ENCODE measurements at places on chromosomes 4 and X.
A peak's percentile ranks its signal among the peaks of the same experiment; 100 is the strongest.

DNA sequence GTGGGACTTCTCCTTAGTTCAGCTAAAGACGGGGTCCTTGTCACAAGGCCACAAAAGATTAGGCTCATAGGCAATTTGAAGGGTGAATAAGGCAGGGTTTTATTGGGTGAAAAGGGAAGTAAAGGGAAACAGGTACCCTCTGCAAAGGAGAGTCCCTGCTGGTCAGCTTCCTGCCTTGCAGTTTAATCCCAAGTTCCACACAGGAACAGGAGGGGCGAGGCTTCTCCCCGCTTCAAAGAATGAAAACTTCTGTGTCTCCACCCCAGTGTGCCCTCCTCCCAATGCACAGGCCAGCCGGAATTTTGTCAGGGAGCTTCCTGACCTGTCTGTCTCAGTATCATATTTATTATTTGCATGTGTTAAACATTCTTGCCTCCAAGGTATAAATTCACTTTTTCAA, 37.1 kb downstream of the ITM2A start:
- DNase-seq = no peak

DNA sequence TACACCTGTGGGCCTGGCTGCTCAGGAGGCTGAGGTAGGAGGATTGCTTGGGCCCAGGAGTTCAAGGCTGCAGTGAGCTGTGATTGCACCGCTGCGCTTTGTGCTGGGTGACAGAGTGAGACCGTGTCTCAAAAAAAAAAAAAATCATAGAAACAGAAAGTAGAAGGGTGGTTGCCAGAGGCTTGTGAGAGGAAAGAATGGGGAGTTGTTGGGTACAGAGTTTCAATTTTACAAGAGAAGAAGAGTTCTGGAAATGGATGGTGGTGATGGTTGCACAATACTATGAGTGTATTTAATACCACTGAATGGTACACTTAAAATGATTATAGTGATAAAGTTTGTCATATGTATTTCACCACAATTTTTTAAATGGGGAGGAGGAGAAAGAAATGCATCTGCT, 10.2 kb upstream of the GLOD5 start:
- no peak for DNase-seq

DNA sequence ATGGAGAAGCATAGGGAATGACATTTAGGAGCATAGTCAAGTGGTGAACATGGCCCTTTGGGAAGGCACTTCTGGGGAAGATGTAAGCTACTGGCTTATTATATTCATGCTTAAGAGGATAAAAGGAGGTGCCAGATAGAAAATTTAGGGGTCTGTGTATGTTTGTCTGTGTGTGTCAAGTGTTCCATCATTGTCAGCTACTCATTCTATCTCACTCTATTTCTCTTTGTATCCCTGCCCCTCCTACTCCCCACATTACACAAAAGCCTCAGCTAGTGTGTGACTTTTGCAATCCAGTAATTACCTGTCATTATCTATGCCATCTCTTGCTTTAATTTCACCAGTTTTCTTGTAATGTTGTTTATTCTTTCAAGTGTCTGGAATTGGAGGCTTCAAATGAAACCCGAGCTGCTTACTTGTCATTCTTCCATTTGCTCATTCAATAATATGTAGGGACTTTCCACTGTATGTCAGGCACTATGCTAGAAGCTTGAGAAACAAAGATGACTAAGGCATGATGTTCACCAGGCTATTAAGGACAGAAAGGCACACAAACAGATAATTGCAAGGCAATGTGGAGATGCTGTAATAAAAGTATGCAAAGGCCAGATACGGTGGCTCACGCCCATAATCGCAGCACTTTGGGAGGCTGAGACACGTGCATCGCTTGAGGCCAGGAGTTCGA, 229.8 kb upstream of the TEX13C start:
- DNase-seq = no peak

GRCh38 chr4:72505314-72505744, 63.7 kb downstream of the ADAMTS3 start:
- DNase-seq = no peak

- DNase-seq = peak; percentile 39
Observed at GRCh38 chr4:48746608-48747362, 33.3 kb downstream of the FRYL start.

DNA sequence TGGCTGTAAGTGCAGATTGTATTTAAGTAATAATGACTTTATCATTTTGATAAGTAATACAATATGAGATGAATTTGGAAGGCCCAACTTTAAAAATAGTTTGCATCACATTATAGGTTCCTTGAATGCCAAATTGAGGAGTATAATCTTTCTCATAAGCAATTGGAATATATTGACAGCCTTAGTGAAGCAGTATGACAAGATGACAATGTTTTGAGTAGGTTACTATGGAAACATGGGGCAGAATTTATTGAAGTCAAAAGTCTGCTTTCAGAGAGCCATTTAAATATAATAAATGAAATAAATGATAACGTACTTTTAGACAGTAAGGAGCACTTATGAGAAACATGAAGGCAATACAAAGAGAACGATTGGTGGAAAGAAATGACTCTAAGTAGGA, 776.4 kb downstream of the TECRL start:
- DNase-seq = no peak
